Sciatic nerve (tissue), 2 donors: ENCODE measurements at places on chromosomes 6 and 20. TPM values are rescaled to one million over a fixed set of nuclear protein-coding genes. Genes with fewer than 3 reads are reported as not detected.

The TRIM40 gene
- total RNA-seq: not detected

DNA sequence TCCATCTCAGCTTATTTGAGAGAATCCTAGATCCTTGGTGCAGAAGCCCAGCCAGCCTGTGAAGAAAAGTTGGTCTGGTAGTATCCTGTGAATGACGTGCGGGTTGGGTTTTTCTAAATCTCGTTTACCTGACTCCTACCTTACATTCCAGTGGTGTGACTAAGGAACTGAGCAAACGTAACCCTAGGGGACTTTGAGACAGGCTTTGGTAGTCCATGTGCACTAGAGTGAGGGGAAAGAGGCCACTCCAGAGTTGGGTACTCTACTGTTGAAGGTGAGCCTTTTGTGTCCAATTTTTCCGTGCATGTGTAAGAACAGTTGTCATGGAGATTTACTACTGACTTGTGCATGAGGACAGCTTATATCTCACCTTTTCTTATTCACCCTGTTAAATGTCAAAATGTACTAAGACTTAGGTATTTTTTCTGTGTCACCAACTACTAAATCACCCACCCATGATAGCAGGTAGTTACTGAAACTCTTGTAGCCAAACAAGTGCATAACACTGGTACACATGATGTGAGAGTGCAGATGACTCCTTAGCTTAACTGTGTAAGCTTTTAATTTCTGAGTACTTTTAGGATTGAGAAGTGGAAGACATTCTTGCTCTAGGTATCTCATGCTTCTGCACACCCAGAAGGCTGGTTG is 26.3 kb upstream of the PLCG1 start:
- DNase-seq: no peak

- no peak for DNase-seq
Measured at GRCh38 chr6:43335469-43335868, 26.8 kb upstream of the CRIP3 start.

GRCh38 chr6:86943819-86944407 is 6.6 kb downstream of the HTR1E start:
- no peak for DNase-seq
